Breast epithelium (tissue), 4 donors: ENCODE measurements at places on chromosomes 7 and 10. TPM values are rescaled to one million over a fixed set of nuclear protein-coding genes. Genes with fewer than 3 reads are reported as not detected.

Gene DYDC2
- not detected for total RNA-seq

Gene ZNF853
- 11.7 TPM for total RNA-seq

Gene PDZD7
- 0.66 TPM for total RNA-seq

Gene ANXA8
- total RNA-seq = 29.4 TPM

Gene PAPOLB
- 0.15 TPM for total RNA-seq

Gene COL17A1
- total RNA-seq = 0.16 TPM

Gene HABP2
- total RNA-seq = 0.29 TPM

Gene NAT16
- not detected for total RNA-seq

Gene CYP3A7
- 2.3 TPM for total RNA-seq

Gene MMP21
- 0.59 TPM for total RNA-seq

Gene FLNC
- 5.1 TPM for total RNA-seq

Gene SPDYE6
- total RNA-seq = 0.33 TPM

Gene CCDC3
- 9.8 TPM for total RNA-seq

Gene TUBAL3
- not detected for total RNA-seq

Gene ABCB4
- total RNA-seq = 0.33 TPM

Gene HMX2
- not detected for total RNA-seq

Gene ZNF783
- total RNA-seq = 17.6 TPM

Gene TLX1
- not detected for total RNA-seq

Gene NUDCD3
- total RNA-seq = 52.1 TPM

Gene CLCN1
- not detected for total RNA-seq

Gene CUZD1
- total RNA-seq = 0.48 TPM

Gene SLC29A4
- 2.3 TPM for total RNA-seq

Gene ODAD2
- total RNA-seq = 0.33 TPM

Gene CLDN3
- not detected for total RNA-seq

Gene ZNF438
- 34.6 TPM for total RNA-seq

Gene SLC26A5
- 0.48 TPM for total RNA-seq

Gene PTPRZ1
- total RNA-seq = 32.1 TPM

Gene AVL9
- 27.7 TPM for total RNA-seq

Gene ATP5MK
- total RNA-seq = 173 TPM

Gene HOXA6
- total RNA-seq = 9.0 TPM

Gene UPK3BL2
- total RNA-seq = 5.1 TPM
